ENCODE measurements at places on chromosomes 16 and 17.

- DNase-seq, result peak; percentile 42
Observed at GRCh38 chr17:2395258-2396181, 5.3 kb downstream of the MNT start.

DNA sequence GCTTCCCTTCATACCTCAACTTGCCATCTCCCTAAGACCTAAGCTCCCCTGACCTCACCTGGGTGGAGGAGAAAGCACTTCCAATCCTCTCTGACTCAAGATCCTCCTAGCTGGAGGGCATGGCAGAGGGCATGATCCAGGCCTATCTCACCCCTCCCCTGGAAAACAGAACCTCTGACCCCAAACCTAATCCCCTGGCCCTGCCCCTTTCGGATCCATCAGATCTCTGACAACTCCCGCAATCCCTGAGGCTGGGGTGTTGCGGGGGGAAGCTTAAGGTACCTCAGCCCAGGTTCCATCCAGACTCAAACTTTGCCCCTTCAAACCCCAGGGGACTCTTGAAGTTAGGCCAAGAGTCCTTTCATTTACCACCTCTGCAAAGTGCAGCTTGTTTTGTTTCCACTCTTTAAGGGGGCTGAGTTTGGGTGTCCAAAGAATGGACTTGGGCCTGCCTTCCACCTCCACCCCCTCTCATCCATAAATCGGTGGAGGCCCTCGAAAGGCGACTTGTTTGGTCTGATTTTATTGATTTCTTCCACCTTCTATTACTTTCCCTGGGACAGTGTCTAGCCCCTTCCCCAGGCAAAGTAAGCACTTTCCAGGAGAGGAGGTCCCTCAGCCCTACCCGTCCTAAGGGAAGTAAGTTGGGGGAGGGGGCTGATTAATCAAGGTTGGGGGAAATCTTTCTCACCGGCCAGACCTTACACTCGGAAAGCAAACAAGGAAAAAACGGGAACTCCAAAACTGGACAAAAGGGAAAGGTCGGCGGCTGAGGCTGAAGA is 2.6 kb downstream of the EPOP start:
- no peak for DNase-seq

- no peak for DNase-seq
Observed at GRCh38 chr17:81466564-81467472, 45.8 kb downstream of the ACTG1 start.

- no peak for DNase-seq
Observed at GRCh38 chr17:676060-676700, 38.5 kb downstream of the VPS53 start.

- DNase-seq, result no peak
Observed at GRCh38 chr17:49708515-49709183, 885 bp upstream of the SLC35B1 start.

GRCh38 chr17:17467720-17468119 is 9.1 kb upstream of the MED9 start:
- DNase-seq, result no peak

GRCh38 chr17:70078549-70078948 is 3.5 kb downstream of the KCNJ16 start:
- DNase-seq, result no peak

GRCh38 chr17:72492941-72493340 is 372.1 kb downstream of the SOX9 start:
- DNase-seq, result no peak

GRCh38 chr16:68257251-68257905 is 6.9 kb upstream of the SLC7A6 start:
- DNase-seq, result no peak

DNA sequence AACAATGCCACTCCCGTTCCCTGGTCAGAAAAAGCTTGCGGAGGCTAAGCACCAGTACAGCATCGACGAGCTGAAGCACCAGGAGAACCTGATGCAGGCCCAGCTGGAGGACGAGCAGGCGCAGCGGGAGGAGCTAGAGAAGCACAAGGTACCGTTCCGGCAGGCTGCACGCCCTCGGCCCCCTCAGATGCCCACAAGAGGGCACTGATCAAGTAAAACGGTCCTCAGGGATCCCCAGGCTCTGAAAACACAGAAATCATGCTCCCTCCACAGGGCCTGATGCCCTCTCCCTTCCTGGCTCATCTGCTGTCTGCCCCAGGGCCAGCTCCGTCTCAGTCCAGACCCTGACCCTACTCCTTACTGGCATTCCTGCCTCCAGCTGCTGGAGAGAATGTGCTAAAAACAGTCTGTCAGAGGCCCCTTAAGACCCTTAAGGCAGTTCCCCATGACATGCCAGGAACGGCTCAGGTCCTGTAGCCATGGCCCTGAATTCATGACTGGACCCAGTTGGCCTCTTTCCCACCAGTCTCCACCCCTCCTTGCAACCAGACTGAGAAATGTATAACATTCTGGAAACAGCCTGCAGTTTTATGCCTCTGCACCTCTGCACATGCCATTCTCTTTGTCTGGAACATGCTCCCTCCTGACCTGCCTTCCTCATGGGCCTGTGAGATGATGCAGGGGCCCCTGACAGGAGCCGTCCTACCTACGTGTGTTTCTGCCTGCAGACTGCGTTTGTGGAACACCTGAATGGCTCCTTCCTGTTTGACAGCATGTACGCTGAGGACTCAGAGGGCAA is 21.8 kb downstream of the DRC3 start:
- DNase-seq, result no peak

- no peak for DNase-seq
Observed at GRCh38 chr16:74565378-74565777, 41.5 kb downstream of the GLG1 start.

DNA sequence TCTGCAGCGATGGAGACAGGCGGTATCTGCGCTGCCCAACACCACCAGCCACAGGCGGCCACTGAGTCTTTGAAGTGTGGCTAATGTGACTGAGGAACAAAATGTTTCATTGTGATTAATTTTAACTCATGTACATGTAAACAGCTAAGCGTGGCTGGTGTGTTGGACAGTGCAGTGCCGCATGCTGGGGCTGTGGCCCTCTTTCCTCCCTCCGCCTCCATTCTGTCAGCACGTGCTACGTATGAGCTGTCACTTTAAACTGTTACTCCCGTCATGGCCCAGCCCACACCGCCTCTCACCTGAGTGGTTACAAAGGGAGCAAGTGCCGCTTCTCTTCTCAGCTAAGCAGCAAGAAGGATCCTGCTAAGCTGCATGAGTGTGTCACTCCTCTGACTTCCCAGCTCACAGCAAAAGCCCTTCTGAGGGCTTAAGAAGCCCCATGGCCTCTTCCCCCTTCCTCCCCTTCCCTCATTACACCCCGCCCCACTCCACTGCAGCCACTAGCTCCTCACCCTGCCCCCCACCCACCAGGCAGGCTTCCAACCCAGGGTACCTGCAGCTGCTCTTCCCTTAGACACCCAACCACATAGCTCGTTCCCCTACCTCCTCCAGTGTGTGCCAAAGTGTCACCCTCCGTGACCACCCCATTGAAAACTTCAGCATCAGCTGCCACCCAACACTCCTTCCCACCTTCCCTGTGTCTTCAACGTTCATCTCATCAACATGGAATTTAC is 15.0 kb downstream of the HASPIN start:
- DNase-seq, result no peak

GRCh38 chr16:3868967-3869366 is 11.5 kb downstream of the CREBBP start:
- DNase-seq, result no peak

DNA sequence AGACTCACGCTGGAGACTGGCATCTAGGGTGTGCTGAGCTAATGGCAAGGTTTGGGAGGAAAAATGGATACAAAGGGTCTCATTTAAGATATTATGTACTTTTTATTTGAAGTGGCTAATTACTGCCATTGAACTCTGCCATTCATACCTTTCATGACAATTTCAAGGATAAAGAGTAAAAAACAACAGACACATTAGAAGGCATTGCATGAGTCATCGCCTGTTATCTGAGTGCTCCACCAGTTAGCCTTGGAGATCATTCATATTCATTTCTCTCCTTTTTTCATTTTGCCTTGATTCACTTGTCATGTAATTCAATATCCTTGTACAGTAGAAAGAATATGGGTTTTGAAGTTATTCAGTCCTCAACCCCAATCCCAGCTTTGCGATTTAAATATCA is 109.5 kb downstream of the CDH8 start:
- peak; percentile 8 for DNase-seq

DNA sequence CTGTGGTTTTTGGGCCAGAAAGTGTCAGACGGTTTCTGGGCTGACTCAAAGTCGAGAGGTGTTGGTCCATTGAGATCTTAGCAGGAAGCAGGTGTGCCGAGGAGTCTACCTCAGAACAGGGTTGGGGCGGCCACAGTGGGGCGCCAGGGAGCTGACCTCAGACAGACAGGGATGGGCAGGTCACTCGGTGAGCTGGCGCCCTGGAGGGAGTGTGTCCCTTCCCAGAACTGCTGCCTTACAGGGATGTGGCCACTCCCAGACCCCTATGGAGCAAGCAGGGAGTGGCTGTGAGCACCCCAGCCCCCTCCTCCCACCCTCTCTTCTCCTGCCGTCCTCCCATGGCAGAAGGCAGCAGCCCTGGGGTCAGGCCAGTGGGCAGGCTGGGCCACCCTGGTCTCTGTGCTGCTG is 14.0 kb upstream of the DPEP1 start:
- peak; percentile 34 for DNase-seq

GRCh38 chr16:6281274-6281673 is 1051.4 kb upstream of the RBFOX1 start:
- no peak for DNase-seq

GRCh38 chr16:5062051-5062450 is 3.7 kb downstream of the C16orf89 start:
- DNase-seq, result no peak

- DNase-seq, result no peak
Observed at GRCh38 chr17:64092113-64092512, 37.8 kb downstream of the ERN1 start.

GRCh38 chr16:17598968-17599367 is 128.2 kb upstream of the XYLT1 start:
- DNase-seq, result no peak

GRCh38 chr16:49970797-49971431 is 54.1 kb upstream of the CNEP1R1 start:
- DNase-seq, result no peak

DNA sequence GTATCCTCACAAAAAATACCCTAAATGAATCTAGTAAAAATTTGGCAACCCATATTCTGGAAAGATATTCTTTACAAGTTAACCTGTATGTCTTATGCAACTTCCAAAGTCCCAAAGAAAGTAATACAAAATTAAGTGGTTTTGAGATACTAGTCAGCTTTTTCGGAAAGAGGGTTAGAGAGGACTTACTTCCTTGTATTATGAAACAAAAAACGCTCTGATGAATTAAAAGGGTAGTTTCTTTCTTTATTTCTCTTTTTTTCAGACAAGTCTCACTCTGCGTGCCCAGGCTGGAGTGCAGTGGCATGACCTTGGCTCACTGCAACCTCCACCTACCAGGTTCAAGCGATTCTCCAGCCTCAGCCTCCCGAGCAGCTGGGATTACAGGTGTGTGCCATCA is 51.6 kb downstream of the KANSL1 start:
- no peak for DNase-seq

DNA sequence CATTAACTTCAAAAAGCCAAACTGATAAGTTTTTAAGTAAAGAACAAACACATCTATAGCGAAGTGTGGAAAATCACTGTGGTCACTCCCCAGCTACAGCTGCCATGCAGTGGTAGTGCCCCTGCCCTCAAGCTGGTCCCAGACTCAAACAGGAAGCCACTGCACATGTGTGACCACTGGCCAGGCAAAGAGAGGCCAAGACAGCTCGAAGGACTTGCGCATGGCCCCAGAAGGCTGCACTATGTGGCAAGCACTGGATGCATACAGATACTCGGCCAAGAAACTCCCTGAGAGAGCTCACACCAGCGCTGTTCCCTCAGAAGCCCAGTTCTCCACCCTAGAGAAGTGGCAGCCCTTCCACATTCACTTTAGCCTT is 82.4 kb downstream of the ANKRD11 start:
- no peak for DNase-seq

- DNase-seq, result no peak
Observed at GRCh38 chr16:54296543-54296942, 10.0 kb upstream of the IRX3 start.

GRCh38 chr17:8359769-8360168 is 16.7 kb downstream of the KRABD2 start:
- DNase-seq, result no peak

DNA sequence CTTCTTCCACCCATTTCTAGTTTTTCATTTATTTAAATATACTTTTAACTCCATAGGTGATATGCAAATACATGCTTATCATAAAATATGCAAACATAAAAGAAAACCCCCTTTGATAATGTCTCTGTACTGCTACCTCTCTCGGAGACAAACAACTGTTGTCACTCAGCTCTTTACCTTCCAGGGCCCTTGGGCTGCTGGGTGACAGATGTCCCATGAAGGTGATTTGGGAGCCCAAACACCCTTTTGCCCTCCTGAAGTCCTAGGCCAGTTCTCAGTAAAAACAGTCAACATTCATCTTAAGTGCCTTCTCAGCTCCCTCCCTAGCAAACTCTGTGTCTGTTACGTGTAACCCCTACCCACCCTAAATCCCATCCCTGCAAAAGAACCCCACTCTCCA is 37.5 kb downstream of the CHD9 start:
- DNase-seq, result no peak

- DNase-seq, result peak; percentile 53
Observed at GRCh38 chr17:32006957-32007462, at the start of gene LRRC37B. Gene LRRC37B (plus strand): TSS chr17:32007383. CDS start chr17:32021393, 14,010 bp downstream.

- DNase-seq, result no peak
Observed at GRCh38 chr17:34527136-34527907, 52.1 kb upstream of the TMEM132E start.

GRCh38 chr16:49725651-49726050 is 130.3 kb downstream of the ZNF423 start:
- no peak for DNase-seq

DNA sequence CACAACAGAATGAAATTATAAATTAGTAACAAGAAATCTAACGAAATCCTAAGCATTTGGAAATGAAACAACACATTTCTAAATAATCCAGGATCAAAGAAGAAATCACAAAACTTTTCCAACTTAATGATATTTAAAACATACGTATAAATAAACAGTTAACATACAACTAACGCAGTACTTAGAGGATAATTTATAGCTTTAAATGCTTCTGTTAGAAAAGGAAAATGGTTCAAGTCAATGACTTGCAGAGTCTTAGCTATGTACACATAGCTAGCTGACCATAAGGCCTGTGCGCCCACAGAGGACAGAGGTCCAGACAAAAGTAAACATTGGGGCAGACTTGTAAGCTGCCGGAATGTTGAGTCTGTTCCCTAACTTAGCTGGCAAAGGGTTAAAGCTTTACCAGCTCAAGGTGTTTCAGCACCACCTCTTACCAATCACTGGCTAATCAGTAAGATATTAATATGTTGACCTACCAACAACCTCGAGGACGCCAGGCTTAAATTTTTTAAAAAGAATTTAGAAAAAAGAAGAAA is 84.6 kb downstream of the PARN start:
- DNase-seq, result peak; percentile 77

DNA sequence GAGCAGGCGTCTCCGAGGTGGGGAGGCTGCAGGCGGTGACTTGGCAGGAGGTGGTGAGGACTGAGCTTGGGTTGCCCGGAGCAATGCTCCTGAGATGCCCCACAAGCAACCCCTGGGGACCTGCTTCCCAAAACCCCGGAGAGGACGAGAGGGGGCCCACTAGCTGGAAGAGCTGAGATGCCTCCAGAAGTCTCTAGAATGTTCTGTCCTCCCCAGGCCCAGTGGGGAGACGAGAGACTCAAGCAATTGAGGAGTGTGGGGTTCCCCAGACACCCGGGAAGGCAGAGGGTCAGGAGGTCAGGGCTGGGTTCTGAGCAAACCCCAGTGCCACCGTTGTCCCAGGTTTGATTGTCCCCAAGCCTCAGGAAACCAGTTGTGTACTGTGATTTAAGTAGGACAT is 21.2 kb upstream of the ATP2C2 start:
- no peak for DNase-seq

GRCh38 chr17:53390575-53390974 is 432.2 kb upstream of the KIF2B start:
- no peak for DNase-seq

- DNase-seq, result no peak
Observed at GRCh38 chr17:74608511-74608910, 15.0 kb downstream of the CD300E start.
